Stimulated activated CD4-positive, alpha-beta T cell treated with anti-CD3 and anti-CD28 coated beads, Interleukin-1b, Interleukin-23, amount 100 ng/mL, for 1 hour (primary cell): ENCODE measurements at places on chromosomes 16 and 17.

- DNase-seq: no peak
Observed at GRCh38 chr17:68972119-68972704, 17.0 kb upstream of the ABCA8 start.

DNA sequence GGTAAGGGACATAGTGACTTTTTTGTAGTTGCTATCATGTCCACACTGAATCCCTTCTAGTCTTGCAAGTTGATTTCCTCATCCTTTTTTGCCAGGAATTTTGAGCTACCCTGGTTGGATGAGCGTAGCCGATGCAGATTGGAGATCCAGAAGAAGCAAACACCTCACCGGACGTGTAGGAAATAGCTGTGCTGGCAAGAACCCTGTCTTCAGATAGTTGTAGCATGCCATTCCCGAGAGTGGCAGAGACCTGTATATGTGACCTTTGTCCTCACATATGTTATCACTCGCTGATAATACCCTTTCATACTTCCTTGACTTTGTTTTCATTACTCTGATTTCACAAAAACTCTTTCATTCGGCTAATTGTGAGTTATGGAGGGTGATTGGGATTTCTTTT, 6.2 kb upstream of the CASC3 start:
- DNase-seq: no peak

GRCh38 chr17:14784997-14785696, 480.0 kb downstream of the PMP22 start:
- no peak for DNase-seq

GRCh38 chr16:30085247-30085646, 6.5 kb downstream of the TBX6 start:
- DNase-seq: no peak

GRCh38 chr17:71187145-71187878, 933.5 kb upstream of the SOX9 start:
- no peak for DNase-seq

DNA sequence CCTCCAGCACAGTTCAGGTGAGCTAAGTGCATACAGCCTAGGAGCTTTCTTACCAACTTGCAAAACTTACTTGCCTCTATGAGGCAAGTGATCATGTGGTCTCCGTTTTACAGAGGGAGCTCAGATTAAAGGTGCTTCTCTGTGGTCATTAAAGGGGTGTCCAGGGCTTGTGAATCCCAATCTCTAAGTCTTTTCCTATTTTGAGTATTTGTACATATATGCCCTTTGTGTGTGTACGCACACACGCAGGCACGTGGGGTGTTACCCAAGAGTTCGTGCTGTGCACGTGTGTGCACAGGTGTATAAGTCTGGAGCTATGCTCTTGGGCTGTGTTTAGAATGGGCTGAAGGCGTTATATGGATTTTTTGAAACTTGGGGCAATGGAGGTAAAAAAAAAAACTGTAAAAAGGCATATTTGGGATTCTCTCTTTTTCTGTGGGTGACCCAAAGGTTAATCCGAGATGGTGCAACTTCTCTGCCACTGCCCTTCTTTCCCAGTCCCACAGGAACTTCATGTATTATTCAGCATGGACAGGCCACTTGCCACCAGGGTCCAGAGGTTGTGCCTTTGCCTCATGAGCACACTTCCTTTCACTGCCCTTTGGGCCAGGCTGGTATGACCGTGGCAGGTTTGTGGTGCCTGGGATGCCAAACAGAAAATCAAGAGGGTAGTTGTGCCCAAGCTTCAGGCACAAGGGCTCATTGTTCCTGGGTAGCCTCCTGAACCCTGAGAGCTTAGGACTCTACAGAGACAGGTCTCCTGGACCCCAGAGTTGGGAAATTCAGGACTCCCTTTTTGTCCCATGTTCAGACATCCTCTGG, 1.5 kb downstream of the ABCC3 start:
- DNase-seq: no peak

- DNase-seq: no peak
Observed at GRCh38 chr17:76940295-76940694, 72.1 kb downstream of the MGAT5B start.

GRCh38 chr16:89668790-89669158, 11.1 kb downstream of the SPATA33 start:
- no peak for DNase-seq

GRCh38 chr17:36524428-36524876, 10.2 kb downstream of the MYO19 start:
- no peak for DNase-seq

- no peak for DNase-seq
Observed at GRCh38 chr16:14405611-14406537, 224.2 kb downstream of the PARN start.

DNA sequence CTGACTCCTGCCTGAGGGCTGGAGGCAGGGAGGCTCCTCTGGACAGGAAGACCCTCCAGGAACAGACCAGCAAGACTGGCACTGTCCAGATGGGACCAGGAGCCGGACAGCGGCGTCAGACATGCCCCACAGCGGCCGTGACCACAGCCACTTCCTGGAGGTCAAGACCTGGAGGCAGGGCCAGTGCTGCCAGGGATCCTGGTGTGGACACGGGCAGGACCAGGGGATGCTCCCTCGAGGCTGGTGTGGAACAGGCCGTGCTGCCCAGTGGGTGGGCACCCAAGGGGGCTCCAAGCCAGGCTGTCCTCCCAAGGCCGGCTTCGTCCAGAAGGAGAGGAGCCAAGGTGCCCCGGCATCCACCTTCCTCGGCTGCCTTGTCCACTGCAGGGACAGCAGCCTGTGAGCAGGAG, 4.5 kb upstream of the CCDC57 start:
- no peak for DNase-seq

DNA sequence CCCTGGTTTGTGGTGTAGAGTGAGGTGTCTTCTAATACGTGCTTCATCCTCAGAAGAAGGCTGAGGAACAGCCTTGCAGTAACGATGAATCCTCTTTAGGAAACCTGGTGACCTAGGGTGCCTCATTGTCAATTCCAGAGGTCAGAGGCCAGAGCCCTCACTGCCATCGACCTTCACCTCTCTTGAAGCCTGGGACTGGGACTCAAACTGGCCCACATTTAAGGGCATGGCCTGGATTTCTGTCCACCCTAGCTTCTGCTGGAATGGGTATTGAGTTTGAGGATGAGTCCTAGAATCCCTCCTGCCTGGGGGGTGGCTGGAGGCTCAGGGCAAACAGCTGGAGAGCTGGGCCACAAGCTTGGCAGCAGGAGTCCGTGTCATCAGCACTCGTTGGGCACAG, 38.6 kb downstream of the ELAC2 start:
- no peak for DNase-seq
